ENCODE measurements at places on chromosomes 2 and 18.
A peak's percentile ranks its signal among the peaks of the same experiment; 100 is the strongest.

DNA sequence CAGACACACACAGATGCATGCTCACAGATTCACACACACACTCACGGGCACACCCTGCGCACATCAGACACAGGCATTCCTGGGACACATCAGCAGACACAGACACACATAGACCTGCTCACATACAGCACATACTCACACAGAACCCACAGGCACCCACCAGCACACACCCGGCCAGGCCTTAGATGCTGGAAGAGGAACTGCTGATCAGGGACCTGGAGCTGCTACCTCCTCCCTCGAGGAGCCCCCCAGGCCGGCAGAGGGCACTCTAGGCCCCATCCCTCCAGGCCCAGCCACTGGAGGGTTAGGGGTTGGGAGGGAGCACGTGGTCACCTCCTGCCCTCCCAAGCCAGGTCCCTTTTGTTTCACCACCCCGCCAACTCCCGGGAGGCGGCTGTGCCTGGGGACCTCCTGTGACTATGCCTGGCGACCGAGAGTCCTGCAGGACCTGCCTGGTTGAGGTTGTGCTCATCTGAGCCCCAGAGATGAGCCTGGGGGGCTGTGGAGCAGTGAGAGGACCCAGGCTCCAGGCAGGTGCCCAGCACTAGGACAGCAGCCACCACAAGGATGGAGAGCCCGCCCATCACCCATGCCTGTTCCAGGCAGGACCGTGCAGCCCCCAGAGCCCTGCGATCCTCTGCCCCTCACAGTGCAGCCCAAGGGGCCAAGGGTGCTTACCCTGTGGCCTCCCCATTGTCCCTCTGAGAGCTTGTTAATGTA lies 21.0 kb upstream of the PTMA start:
- peak; percentile 49 for DNase-seq

GRCh38 chr2:1758774-1759610 lies 14.7 kb upstream of the PXDN start:
- no peak for DNase-seq

GRCh38 chr2:55876429-55877086 lies 47.0 kb downstream of the EFEMP1 start:
- no peak for DNase-seq

GRCh38 chr2:160635488-160635887 lies 141.9 kb upstream of the RBMS1 start:
- no peak for DNase-seq

- no peak for DNase-seq
Observed at GRCh38 chr2:152421521-152422370, 86.8 kb downstream of the FMNL2 start.

GRCh38 chr2:6470518-6470917 lies 395.2 kb downstream of the CMPK2 start:
- DNase-seq, result no peak

DNA sequence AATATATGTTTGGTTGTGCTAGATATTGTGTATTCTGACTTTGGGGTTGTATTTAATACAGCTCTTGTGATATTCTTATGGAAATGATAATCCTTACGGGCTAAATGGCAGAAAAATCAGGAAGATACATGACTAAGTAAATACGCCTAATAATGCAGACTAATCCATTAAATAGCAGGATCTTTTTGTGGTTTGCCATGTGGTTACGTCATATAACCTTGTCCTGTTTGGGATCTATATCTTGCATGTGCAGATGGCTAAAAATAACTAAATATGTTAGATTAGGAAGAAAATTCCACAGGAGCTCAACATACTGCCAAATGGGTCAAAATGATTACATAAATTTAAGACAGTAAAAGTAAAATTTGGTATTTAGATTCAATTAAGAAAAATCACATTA lies 83.0 kb downstream of the NEB start:
- DNase-seq, result no peak

GRCh38 chr2:238895361-238895882 lies 47.5 kb downstream of the TWIST2 start:
- no peak for DNase-seq

DNA sequence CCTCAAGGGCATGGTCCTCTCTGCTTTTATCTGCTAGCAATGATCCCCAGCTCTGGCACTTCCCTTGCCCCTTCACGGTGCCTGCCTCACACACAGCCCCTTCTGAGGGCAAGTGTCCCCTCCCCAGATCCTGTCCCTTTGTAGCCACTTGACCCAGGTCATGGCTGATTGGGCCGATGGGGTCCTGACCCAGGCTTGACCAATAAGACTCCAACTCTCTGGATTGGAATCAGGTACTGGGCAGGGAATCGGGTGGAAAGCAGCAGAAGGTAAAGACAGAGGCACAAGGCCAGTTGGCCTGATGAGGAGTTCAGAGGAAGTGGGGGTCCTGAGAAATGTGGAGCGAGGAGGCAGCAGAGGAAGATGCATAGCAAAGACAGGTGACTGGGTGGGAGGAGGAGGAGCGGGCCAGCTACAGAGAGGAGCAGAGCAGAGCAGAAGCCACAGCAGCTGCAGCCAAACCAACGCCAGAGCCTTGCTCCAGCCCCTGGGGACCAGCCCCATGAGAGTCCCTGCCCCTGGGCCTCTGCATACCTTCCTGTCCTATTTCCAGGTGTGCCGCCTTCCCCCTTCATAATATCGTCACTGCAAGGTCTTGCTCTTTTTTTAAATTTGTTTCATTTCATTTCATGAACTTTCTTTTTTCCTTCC lies 39.1 kb downstream of the CAPN13 start:
- DNase-seq, result no peak

All from T-helper 1 cell (primary cell).